ENCODE measurements at places on chromosomes 4 and X.

- H3K36me3 ChIP-seq = peaks cover 60% of the 10 kb centered on the region
- no peak overlapping the region for H3K27ac ChIP-seq
- H3K27me3 ChIP-seq = no peaks in the 10 kb centered on the region
- no peak overlapping the region for H3K4me3 ChIP-seq
These were observed 19.9 kb upstream of the CPLX1 start for GRCh38 chr4:845836-846251.

DNA sequence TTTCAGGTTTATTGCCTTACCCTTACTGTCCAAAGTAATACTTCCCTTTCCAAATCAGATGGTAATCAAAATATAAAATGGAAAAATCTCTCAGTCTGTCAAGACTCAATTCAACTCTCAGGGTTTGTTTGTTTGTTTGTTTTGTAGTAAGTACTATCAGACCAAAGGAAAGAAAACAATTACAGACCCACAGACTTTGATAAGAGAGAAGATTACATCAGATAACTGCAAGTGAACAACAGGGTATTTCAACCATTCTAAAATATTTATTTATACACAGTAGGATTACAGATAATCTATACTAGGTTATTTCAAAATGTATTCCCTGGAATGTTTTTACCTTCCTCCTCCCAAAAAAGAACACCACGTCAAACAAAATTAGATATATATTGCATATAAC, 28.9 kb downstream of the FBXO8 start:
- H3K36me3 ChIP-seq = peaks cover 3% of the 10 kb centered on the region
- DNase-seq = no peak
- no peaks in the 10 kb centered on the region for H3K27me3 ChIP-seq

DNA sequence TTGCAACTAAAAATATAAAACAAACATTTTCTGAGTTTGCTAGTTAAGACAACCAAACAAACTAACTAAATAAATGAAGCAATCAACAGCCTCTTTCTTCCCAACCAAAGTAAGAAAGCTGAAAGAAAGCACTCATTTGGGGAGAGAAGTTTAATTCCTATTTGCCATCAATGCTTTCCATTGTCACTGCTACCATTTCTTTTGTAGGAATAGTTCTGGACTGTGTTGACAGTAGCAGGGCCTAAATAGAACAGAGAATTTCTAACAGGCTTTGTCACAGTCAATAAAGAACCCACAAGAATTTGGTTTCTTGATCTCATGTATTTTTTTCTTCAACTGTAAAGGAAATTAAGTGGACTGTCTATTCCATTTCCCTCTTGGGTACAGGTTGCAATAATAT, 1886.4 kb upstream of the TENM3 start:
- H3K27me3 ChIP-seq = no peaks in the 10 kb centered on the region
- H3K4me3 ChIP-seq = no peak overlapping the region
- H3K27ac ChIP-seq = no peak overlapping the region
- no peak for DNase-seq
- H3K36me3 ChIP-seq = no peaks in the 10 kb centered on the region

GRCh38 chrX:38919202-38919601, 117.9 kb downstream of the MID1IP1 start:
- no peaks in the 10 kb centered on the region for H3K27me3 ChIP-seq
- DNase-seq = no peak
- H3K27ac ChIP-seq = no peak overlapping the region
- no peak overlapping the region for H3K4me3 ChIP-seq

- H3K27ac ChIP-seq = no peak overlapping the region
- H3K4me3 ChIP-seq = no peak overlapping the region
- H3K4me1 ChIP-seq = no peaks in the 10 kb centered on the region
- H3K27me3 ChIP-seq = peaks cover 12% of the 10 kb centered on the region
These were observed 980 bp upstream of the GIMD1 start for GRCh38 chr4:106369456-106370060.

GRCh38 chrX:46588263-46588662, 14.7 kb downstream of the CHST7 start:
- DNase-seq = no peak
- peaks cover 15% of the 10 kb centered on the region for H3K4me1 ChIP-seq
- H3K27me3 ChIP-seq = no peaks in the 10 kb centered on the region

GRCh38 chr4:176335421-176335820, 15.7 kb downstream of the SPCS3 start:
- H3K27ac ChIP-seq = no peak overlapping the region
- H3K36me3 ChIP-seq = peaks cover 18% of the 10 kb centered on the region
- peaks cover 5% of the 10 kb centered on the region for H3K4me1 ChIP-seq
- H3K4me3 ChIP-seq = no peak overlapping the region
- DNase-seq = no peak
- no peaks in the 10 kb centered on the region for H3K27me3 ChIP-seq

GRCh38 chr4:8345946-8346814, 76.6 kb downstream of the HTRA3 start:
- H3K27me3 ChIP-seq = peaks cover 14% of the 10 kb centered on the region
- DNase-seq = no peak
- no peak overlapping the region for H3K4me3 ChIP-seq
- no peaks in the 10 kb centered on the region for H3K4me1 ChIP-seq

DNA sequence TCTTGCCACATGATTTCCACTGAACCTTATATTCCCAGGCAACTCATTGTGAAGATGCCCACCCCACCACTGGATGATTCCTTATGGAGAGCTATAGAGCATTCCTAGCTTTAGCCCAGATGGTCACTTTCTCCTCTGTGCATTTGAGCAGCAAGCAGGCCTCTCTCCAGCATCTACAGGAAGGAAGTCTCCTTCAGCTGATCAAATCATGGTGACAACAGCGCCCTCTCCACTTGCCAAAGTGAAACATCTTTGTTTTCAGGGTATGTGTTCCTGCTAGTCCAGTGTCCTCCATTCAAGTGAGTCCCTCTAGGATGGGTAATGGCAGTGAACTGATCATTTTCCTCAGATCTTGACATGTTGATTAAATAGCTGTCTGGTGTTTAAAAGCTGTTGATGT, 10.9 kb upstream of the SYTL5 start:
- no peak for DNase-seq
- no peaks in the 10 kb centered on the region for H3K4me1 ChIP-seq
- no peak overlapping the region for H3K27ac ChIP-seq

GRCh38 chrX:46547857-46548256, 2.6 kb upstream of the ZNF674 start:
- peaks cover 23% of the 10 kb centered on the region for H3K4me1 ChIP-seq
- peaks cover 11% of the 10 kb centered on the region for H3K36me3 ChIP-seq
- no peak for DNase-seq
- no peaks in the 10 kb centered on the region for H3K27me3 ChIP-seq
- no peak overlapping the region for H3K4me3 ChIP-seq
- no peak overlapping the region for H3K27ac ChIP-seq

- H3K4me3 ChIP-seq = no peak overlapping the region
- H3K27ac ChIP-seq = no peak overlapping the region
- DNase-seq = no peak
- no peaks in the 10 kb centered on the region for H3K4me1 ChIP-seq
- peaks cover 23% of the 10 kb centered on the region for H3K27me3 ChIP-seq
These were observed 322.1 kb upstream of the NOCT start for GRCh38 chr4:138693526-138693925.

All from stimulated activated naive B cell treated with anti-CD40 and anti-IgM and Interleukin-4, amounts not matched to agents 10 μg/mL and 1 μg/mL and 100 μg/mL, for 72 hours (primary cell).